ENCODE measurements at places on chromosomes 7 and 10.
A peak's percentile ranks its signal among the peaks of the same experiment; 100 is the strongest.

GRCh38 chr10:133474665-133475424 is 21.1 kb downstream of the SCART1 start:
- H3K4me1 ChIP-seq: peaks cover 35% of the 10 kb centered on the region
- peak overlapping the region; percentile 37 for H3K27ac ChIP-seq
- no peaks in the 10 kb centered on the region for H3K27me3 ChIP-seq
- DNase-seq: no peak
- H3K36me3 ChIP-seq: no peaks in the 10 kb centered on the region

DNA sequence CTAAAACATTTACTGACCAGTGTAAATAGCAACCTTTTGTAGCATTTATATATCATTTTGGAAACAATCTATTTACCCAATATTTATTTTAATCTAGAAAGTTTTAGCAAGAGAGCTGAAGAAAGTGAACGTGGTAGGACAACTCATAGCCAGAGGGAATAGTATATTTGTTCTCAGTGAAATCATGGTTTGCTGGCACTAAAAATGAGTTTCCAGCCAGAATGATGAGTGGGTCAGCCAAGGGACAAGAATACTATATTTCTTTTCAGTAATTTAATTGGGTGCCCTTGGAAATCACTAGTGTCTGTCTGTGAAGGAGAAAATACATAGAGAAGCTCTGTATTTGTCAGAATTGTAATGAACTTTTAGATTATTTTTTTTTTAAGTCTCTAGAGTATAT is 74.9 kb downstream of the MINPP1 start:
- H3K36me3 ChIP-seq: no peaks in the 10 kb centered on the region
- no peak for DNase-seq
- no peak overlapping the region for H3K4me3 ChIP-seq
- H3K27ac ChIP-seq: no peak overlapping the region

GRCh38 chr10:80313523-80313922 is 24.1 kb upstream of the MAT1A start:
- H3K27me3 ChIP-seq: no peaks in the 10 kb centered on the region
- no peak for DNase-seq
- no peaks in the 10 kb centered on the region for H3K4me1 ChIP-seq

DNA sequence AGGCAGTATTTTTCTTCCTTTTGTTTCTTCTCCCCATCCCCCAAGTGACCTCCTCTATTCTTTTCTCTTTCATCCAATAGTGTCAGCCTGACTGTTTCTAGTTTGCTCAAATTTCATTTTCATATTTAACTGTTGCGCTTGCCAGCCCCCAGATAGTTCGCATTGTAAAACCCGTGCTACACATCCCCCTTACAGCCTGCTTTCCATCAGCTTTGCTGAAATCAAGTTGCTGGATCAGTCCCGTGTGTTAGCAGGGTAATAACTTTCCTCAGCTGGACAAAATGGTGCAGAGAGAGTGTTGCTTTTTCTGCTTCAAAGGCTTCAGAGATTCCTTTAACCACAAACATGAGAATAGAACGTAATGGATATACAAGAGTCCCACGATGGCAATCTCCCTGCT is 180.6 kb upstream of the NPVF start:
- no peaks in the 10 kb centered on the region for H3K36me3 ChIP-seq
- H3K27me3 ChIP-seq: no peaks in the 10 kb centered on the region
- H3K4me1 ChIP-seq: no peaks in the 10 kb centered on the region
- no peak overlapping the region for H3K27ac ChIP-seq
- no peak for DNase-seq

GRCh38 chr7:39758234-39758970 is 135.0 kb downstream of the RALA start:
- H3K36me3 ChIP-seq: no peaks in the 10 kb centered on the region
- no peak overlapping the region for H3K27ac ChIP-seq
- H3K4me1 ChIP-seq: no peaks in the 10 kb centered on the region

GRCh38 chr7:35749556-35749955 is 51.3 kb upstream of the SEPTIN7 start:
- H3K4me3 ChIP-seq: no peak overlapping the region
- H3K27me3 ChIP-seq: no peaks in the 10 kb centered on the region

DNA sequence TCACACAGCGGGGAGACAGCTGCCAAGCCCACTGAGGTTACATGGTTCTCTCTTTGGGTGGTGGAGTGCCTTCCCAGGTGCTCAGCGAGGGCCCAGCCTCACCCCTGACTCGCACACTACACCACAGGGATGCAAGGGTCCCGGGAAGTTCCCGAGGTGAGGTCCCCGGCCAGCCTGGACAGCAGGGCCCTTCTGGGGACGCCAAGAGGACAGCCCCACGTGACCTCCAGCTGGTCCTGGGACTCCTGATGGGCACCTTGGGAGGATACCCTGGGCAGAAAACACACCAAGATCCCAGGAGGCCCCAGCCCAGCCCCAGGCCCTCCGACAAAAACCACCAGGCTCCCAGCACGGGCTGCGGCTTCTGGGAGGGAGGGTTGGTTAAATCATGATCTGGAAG is 8.3 kb downstream of the MICALL2 start:
- H3K4me3 ChIP-seq: no peak overlapping the region
- no peak for DNase-seq
- no peaks in the 10 kb centered on the region for H3K4me1 ChIP-seq
- no peaks in the 10 kb centered on the region for H3K27me3 ChIP-seq

DNA sequence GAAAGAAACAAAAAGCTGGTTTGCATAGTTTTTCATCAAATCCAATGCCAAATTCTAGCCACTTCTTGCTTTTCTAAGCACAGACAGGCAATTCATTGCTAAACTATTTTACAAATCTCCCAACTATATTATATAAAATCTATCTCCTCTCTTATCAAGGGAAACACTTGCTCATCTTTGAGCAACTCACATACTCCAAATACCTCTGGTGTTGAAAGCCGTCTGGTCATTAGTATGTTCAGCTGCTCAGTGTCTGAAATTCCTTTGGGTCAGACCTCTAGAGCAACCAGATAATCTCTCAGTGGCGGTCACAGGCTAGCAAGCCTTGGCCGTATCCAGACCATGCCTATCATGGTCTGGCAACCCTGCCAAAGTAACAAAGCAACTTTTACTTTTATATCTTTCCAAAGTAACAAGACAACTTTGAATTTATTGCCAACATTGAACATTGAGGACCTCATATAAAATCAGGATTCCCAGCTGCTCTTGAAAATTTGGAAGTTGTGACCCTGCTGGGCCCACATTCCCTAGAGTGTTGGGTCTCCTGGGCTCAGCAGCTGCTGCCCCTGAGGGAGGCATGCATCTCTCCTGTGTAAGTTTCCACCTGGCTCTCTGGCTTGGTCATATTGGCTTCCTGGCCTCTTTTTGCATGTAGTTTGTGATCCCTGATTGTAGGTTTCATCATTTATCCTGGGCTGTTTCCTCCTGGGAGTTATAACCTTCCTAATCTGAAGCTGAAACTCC is 56.8 kb upstream of the LANCL2 start:
- DNase-seq: no peak
- H3K4me1 ChIP-seq: no peaks in the 10 kb centered on the region
- H3K36me3 ChIP-seq: no peaks in the 10 kb centered on the region
- H3K27me3 ChIP-seq: no peaks in the 10 kb centered on the region

DNA sequence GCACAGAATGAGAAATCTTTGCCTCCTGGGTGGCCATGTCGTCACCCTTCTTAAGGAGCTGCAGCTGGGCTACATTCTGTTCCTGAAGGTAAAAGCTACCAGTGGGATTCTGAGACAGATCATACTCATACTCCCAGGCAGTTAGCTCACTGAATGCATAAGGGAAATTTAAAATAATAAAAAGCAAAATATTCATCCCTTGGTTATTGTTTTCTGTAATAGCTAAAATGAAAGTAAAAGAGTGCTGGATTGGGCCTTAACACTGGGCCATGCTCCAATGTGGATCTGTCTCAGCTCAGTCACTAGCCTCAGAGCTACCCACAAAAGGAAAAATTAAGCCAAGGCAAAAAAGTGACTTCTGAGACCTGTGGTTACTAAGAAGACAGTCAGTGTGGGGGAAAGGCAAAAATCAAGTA is 8.9 kb upstream of the DYNC2I1 start:
- peaks cover 13% of the 10 kb centered on the region for H3K4me1 ChIP-seq
- DNase-seq: no peak
- peak overlapping the region; percentile 38 for H3K27ac ChIP-seq

GRCh38 chr7:43868181-43868580 is 1.1 kb downstream of the MRPS24 start:
- H3K4me3 ChIP-seq: peak overlapping the region; percentile 67
- peak overlapping the region; percentile 60 for H3K27ac ChIP-seq
- no peak for DNase-seq
- peaks cover 9% of the 10 kb centered on the region for H3K4me1 ChIP-seq
- no peaks in the 10 kb centered on the region for H3K27me3 ChIP-seq

DNA sequence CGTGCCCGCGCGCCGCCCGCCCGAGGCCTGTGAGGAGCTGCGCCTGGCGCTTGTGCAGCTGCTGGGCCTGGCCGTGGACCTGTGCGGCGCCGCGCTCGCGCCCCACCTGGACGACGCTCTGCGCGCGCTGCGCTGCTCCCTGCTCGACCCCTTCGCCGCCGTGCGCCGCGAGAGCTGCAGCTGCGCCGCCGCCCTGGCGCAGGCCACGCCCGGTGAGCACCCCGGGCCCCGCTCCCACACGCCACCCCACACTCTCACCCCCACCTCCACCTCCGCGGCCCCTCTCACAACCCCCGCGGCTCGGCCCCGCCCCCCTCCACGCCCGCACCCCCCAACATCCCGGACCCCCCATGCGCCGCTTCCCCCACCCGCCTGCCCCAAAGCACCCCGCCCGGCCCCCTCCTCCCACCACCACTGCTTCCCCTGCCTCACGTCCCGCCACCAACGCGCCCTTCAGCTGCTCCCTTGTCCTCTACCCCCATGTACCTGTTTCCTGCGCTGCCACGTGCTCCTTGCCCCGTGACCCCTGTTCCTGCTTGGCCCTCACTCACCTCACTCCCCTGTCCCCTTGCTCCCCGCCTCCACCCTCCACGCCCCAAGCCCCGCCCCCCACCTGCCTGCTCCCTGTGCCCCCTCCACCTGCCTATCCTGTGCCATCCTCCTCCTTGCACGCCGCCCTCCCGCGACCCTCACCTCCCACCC is at the start of gene PRKAR1B:
Gene PRKAR1B, minus strand, starts transcription at position 178 of the 702 bp plus-strand sequence. CDS start 15,776 bp downstream, outside the sequence.
- H3K27ac ChIP-seq: peak within 1 kb of the TSS; percentile 16
- H3K27me3 ChIP-seq: no peaks in the 10 kb centered on the region
- H3K36me3 ChIP-seq: peaks cover 16% of the 10 kb centered on the region
- peaks cover 12% of the 10 kb centered on the region for H3K4me1 ChIP-seq
- peak within 1 kb of the TSS; percentile 46 for H3K4me3 ChIP-seq

DNA sequence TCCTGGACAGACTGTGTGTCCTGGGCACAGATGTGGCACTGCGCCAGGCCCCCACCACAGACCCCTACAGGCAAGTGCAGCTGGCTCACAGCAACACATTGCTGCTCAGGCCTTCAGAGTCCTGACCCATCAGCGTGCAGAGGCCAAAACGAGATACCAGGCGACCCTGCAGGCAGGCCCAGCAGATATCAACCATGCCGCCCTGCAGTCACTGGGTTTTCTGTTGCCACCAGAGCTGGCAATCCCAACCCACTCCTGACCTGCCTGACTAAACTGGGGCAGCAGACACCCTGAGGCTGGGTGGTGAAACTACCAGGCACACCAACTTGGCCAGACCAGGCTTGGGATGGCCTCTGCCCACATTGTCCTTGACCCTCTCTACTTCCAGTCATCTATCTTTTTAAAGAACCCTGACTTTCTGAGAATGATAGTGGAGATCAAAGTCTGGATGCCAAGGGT is 20.3 kb downstream of the ZCCHC24 start:
- H3K27me3 ChIP-seq: no peaks in the 10 kb centered on the region
- no peak overlapping the region for H3K27ac ChIP-seq
- DNase-seq: no peak
- no peaks in the 10 kb centered on the region for H3K4me1 ChIP-seq

- H3K27ac ChIP-seq: no peak overlapping the region
- peak; percentile 10 for DNase-seq
- H3K4me3 ChIP-seq: no peak overlapping the region
- peaks cover 3% of the 10 kb centered on the region for H3K4me1 ChIP-seq
Observed at GRCh38 chr10:103800789-103801540, 54.4 kb downstream of the SH3PXD2A start.

DNA sequence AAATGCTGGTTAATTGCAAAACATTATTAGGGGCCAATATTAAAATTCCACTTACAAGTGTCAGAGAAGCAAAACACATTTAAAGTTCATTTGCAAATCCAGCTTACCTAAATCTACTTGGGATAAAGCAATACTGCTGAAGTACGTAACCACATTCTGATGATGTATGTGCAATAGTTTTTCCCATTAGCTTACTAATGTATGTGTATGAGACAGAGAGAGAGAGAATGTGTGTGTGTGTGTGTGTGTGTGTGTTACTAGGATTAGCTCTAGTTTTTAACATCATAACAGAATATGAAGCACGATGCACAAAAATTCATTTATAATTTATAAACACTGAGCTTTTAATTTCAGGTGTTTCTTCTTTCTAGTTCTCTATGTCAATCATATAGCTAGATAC is 1074.2 kb upstream of the C7orf33 start:
- no peak overlapping the region for H3K27ac ChIP-seq
- no peaks in the 10 kb centered on the region for H3K36me3 ChIP-seq
- no peak for DNase-seq

- DNase-seq: peak; percentile 32
- no peaks in the 10 kb centered on the region for H3K36me3 ChIP-seq
- no peaks in the 10 kb centered on the region for H3K27me3 ChIP-seq
- H3K4me3 ChIP-seq: peak overlapping the region; percentile 95
Observed at GRCh38 chr7:36390199-36391090, 783 bp downstream of the ANLN start.

DNA sequence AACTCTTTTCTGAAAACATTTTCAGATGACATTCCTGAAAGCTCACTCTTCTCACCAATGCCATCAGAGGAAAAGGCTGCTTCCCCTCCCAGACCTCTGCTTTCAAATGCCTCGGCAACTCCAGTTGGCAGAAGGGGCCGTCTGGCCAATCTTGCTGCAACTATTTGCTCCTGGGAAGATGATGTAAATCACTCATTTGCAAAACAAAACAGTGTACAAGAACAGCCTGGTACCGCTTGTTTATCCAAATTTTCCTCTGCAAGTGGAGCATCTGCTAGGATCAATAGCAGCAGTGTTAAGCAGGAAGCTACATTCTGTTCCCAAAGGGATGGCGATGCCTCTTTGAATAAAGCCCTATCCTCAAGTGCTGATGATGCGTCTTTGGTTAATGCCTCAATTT is 16.5 kb downstream of the ANLN start:
- DNase-seq: no peak
- H3K27me3 ChIP-seq: no peaks in the 10 kb centered on the region
- H3K4me3 ChIP-seq: no peak overlapping the region
- H3K36me3 ChIP-seq: no peaks in the 10 kb centered on the region
- no peak overlapping the region for H3K27ac ChIP-seq

DNA sequence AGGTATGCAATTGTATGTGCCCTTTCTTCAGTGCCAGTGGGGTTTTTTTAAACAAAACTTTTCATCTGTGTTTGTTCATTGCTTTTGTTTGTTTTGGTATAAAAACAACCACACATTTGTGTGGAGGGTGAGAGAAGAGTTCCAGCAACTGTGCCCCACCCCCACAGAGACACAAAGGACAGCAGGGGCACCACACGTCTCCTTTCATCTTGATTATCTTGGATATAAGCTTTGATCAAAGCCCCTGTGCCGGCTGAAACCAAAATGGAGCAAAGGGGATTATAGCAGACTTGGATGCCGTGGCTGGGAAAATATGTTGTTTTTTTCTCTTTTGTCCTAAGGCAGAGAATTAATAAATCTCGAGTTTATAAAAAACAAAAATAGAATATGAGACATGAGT is 111.8 kb upstream of the RSU1 start:
- no peaks in the 10 kb centered on the region for H3K36me3 ChIP-seq
- no peak overlapping the region for H3K4me3 ChIP-seq
- no peak for DNase-seq
- no peaks in the 10 kb centered on the region for H3K27me3 ChIP-seq
- H3K27ac ChIP-seq: no peak overlapping the region

- no peak for DNase-seq
- H3K4me3 ChIP-seq: no peak overlapping the region
Observed at GRCh38 chr7:129089521-129090212, 34.8 kb upstream of the TNPO3 start.
